ENCODE measurements at places on chromosomes 12 and 14.

DNA sequence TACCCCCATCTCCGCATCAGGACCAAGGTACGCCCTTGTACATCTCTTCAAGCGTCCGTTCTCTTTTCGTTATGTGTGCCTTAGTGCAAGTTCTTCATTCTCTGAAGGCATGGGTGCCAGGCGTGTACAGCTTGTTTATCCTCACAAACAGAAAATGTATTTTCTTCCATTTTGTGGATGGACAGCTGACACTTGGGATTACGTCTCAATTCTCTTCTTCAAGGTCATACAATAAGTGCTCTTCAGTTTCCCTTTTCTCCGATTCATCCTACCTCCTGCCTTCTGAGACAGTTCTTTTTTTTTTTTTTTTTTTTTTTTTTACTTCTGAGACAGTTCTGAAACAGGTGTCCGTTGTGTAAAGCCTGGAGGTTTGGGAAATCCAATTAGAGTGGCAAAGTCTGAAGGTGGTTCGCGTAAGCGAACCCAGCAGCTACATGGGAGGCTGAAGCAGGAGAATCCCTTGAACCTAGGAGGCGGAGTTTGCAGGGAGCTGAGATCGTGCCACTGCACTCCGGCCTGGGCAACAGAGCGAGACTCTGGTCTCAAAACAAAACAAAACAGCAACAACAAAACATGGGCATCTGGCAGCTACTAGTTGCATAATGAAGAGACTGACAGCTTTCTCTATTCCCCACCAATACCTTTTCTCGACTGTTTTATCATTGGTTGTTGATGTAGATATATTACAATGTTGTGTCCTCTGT, 734 bp downstream of the COX6A1 start:
- DNase-seq: no peak

DNA sequence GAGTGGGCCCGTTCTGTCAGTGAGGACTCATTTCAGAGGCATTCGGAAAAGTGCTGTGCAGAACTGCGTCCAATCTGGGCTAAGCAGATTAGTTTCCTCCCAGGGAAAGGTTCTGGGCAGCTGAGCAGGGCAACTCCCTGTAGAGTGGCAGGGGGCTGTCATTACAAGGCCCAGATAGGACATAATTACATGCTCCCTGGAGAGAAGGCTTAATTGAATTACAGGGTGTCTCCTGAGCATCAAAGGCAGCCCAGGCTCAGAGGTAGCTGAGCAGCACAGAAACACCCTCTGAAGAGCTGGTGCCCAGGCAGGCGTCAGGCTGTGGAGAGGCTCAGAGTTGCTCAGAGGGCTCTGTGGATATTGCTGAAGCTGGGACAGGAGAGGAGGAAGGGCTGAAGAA, 36.0 kb downstream of the SLC8A3 start:
- DNase-seq: no peak

DNA sequence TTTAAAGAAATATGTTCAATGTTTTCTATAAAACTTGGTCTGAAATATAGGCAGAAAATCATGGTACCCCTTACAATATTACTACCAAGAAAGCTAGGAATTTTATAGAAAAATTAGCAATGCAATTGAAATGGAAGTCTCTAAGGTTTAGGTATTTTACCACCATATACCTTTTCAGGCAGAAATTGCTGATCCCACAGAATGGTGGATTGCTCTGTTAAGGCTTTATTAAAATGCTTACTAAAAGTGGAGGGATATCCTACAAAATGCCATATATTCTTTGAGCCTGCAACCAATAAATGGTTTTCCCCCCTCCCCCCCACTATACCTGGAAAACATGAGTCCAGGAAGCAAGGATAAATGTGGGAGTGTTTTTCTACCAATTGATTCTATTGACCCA, 718.1 kb upstream of the NOVA1 start:
- DNase-seq: no peak

DNA sequence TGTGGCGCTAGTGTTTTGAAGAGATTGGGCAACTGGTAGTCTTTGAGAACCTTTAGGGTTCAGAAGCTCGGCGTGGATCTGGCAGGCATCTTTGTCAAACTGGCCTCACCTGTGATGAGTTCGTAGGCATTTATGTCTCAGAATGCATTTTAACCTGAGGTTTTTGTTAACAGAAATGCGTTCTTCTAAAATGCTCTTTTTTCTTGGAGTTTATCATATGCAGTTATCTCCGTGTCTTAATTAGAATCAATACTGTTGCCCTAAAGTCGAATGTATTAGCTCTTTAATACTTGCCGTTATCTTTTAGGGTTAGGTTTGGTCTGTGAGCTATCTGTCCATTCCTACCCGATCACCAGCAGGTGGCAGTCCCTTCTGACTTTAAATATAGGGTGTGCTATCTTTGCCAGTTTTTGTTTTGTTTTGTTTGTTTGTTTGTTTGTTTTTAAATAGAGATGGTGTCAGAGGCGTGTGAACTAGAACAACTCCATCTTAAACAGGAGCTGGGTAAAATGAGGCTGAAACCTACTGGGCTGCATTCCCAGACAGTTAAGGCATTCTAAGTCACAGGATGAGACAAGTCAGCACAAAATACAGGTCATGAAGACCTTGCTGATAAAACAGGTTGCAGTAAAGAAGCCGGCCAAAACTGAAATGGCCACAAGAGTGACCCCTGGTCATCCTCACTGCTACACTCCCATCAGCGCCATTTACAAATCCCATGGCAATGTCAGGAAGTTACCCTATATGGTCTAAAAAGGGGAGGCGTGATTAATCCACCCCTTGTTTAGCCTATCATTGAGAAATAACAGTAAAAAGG, 1.4 kb downstream of the ATF1 start:
- peak; percentile 69 for DNase-seq

GRCh38 chr12:121167232-121167820, 34.6 kb downstream of the P2RX7 start:
- peak; percentile 26 for DNase-seq

- DNase-seq: peak; percentile 44
Measured at GRCh38 chr12:6607751-6608591, 792 bp upstream of the CHD4 start.

DNA sequence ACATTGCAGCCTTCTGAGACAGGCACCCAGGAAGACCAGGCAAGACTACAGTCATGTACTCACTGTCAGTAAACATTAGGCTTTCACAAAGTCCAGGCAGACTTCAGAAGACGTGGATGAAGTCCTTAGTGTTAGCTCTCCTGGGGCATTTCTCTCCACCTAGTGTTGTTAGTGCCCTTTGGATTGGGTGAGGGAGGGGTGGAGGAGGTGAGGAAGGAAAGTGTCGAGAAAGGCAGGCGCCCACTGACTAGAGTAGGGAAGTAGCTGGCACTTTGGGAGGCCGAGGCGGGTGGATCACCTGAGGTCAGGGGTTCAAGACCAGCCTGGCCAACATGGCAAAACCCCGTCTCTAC, 20.2 kb downstream of the TMEM229B start:
- no peak for DNase-seq

GRCh38 chr12:101859664-101860607, 17.4 kb upstream of the DRAM1 start:
- DNase-seq: no peak

- peak; percentile 78 for DNase-seq
Measured at GRCh38 chr14:52998376-52999015, 47.6 kb upstream of the FERMT2 start.

DNA sequence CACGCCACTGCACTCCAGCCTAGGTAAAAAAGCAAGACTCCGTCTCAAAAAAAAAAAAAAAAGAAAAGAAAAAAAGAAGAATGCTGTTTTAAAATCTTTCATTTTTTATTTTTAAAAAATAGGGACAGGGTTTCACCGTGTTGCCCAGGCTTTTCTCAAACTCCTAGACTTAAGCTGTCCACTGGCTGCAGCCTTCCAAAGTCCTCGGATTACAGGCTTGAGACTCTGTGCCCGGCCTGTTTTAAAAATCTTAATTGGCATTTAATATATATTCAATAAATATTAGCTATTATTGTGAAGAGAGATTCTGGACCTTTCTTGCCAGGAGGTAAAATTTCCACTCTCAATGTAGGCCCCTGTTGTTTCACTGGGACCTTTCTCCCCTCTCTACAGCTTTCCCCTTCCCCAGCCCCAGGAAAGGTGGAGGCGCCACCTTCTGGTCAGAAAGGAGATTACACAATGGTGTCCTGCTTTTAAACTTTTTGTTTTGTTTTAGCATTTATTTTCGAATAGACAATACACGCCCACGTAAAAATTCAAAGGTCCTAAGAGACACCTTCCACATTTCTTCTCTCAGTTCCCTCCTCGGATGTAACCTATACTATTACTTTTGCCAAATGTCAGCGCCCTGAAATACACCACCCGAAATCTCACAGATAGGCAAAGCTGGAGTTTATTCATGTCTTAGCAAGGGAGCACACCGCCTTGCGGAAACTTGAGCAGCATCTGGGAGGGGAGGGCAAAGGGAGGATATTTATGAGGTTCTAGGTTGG, 23.8 kb upstream of the PHC1 start:
- DNase-seq: peak; percentile 65

GRCh38 chr14:64910847-64911495, 3.3 kb upstream of the CHURC1 start:
- peak; percentile 18 for DNase-seq

GRCh38 chr14:38342803-38343202, 86.9 kb upstream of the CLEC14A start:
- DNase-seq: peak; percentile 81

- DNase-seq: no peak
Measured at GRCh38 chr14:58687232-58687795, 49.6 kb downstream of the DACT1 start.

DNA sequence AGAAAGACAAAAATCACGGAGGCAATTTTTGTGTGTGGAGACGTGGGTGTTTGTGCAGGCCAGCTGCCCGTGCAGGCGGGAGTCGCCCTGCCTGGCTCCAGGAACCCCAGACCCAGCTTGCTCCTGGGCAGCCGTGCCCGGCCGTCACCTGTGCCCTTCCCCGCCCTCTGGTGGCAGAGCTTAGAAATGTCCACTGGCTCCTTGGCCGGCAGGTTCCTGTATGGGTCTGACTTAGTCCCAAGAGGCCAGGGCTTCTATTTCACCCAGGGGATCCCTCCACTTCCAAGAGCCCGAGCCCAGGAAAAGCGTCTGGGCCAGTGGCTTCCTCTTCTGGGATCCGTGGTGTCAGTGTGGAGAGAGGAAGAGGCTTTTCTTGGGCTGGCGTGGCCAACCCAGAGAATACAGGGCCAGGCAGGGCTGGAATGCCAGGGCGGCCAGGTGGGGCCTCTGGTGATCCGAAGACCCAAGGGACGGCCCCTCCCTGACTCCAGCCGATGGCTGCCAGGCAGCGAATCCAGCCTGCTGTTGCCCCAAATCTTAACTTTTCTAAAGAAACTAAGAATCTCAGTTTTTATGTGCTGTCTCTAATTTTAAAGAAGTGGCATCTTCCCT, 120.9 kb downstream of the TMEM132C start:
- no peak for DNase-seq

GRCh38 chr14:22865424-22866405, 5.8 kb upstream of the LRP10 start:
- no peak for DNase-seq

- DNase-seq: no peak
Measured at GRCh38 chr12:87925021-87925420, 104.2 kb downstream of the C12orf50 start.

- peak; percentile 50 for DNase-seq
Measured at GRCh38 chr14:63551332-63551731, 8.2 kb upstream of the PPP2R5E start.

DNA sequence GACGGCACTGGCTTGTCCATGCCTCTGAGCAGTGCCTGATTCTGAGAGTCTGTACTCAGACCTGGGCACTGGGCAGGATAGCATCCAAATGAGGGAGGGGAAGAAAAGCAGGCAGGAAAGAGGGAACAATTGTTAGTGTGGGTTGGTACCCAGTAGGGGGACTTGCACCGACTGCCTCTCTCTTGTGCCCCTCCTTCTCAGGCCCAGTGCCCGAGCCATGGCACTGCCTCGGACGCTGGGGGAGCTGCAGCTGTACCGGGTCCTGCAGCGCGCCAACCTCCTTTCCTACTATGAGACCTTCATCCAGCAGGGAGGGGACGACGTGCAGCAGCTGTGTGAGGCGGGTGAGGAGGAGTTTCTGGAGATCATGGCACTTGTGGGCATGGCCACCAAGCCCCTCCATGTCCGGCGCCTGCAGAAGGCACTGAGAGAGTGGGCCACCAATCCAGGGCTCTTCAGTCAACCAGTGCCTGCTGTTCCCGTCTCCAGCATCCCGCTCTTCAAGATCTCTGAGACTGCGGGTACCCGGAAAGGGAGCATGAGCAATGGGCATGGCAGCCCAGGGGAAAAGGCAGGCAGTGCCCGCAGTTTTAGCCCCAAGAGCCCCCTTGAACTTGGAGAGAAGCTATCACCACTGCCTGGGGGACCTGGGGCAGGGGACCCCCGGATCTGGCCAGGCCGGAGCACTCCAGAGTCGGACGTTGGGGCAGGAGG, 2.2 kb downstream of the NAB2 start:
- peak; percentile 40 for DNase-seq

DNA sequence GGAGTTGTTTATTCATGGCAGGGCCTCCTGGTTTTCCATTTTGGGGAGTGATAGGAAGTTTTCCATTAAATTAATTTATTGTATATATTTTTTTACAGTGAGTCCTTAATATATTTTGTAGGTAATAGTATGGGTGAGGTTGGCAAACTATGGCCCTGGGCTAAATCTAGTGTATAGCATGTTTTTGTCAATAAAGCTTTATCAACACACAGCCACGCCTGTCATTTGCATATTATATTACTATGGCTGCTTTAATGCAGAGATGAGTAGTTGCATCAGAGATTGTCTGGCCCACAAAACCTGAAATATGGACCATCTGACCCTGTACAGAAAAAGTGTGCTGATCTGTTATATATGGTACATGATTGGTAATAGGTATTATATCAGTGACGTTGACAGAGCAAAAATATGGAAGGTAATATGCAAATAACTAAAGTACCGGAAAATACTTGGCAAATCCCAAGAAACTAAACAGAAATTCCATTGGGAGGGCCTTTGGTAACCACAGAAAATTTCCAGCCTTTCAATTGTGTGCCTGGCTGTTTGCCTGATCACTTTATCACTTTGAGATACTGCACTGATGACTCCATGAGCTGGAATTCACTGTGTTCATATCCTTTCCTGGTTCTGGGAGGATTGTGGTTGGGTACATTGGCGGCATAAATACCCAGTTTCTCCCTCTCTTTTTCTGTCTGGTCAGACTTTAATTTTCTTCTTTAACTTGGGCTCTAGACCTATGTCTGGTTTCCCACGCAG, 61.7 kb upstream of the RFLNA start:
- DNase-seq: peak; percentile 92

GRCh38 chr14:33717866-33718265, 233.0 kb downstream of the EGLN3 start:
- DNase-seq: no peak
